ENCODE measurements at places on chromosomes 6 and 20. TPM values are rescaled to one million over a fixed set of nuclear protein-coding genes. Genes with fewer than 3 reads are reported as not detected.

- DNase-seq, result peak; percentile 67
These were observed 538 bp upstream of the GRM1 start for GRCh38 chr6:146028252-146028795.

GRCh38 chr6:149028767-149029405 is 282.1 kb downstream of the UST start:
- DNase-seq, result peak; percentile 78

GRCh38 chr6:22027040-22027725 is 269.7 kb downstream of the PRL start:
- DNase-seq, result no peak

DNA sequence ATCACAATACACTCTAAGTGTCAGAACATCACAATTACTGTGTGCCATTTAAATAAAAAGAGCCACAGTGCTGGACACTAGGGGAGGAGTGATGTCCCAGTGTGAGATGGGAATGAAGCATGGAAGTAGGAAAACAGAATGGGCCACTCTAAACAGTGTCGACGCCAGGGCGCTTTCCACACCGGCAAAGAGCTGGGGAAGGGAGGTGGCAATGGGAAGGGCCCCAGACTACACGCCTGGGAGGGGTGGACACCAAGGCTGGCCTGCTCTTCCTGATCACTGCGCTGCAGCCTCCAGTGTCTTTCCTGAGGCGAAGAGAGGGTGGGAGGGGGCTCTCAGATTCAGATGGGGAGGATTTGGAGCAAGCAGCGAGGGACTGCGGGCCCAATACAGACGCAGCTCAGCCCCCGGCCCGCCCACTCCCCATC is 75.9 kb downstream of the ERMARD start:
- DNase-seq, result no peak

GRCh38 chr6:161369339-161369738 is 95.5 kb upstream of the AGPAT4 start:
- no peak for DNase-seq

EYA2 gene
- 0.83 TPM for polyA plus RNA-seq

GRCh38 chr6:41449399-41450245 is 96.6 kb upstream of the FOXP4 start:
- DNase-seq, result no peak

BMP7 gene
- 84.2 TPM for polyA plus RNA-seq

DNA sequence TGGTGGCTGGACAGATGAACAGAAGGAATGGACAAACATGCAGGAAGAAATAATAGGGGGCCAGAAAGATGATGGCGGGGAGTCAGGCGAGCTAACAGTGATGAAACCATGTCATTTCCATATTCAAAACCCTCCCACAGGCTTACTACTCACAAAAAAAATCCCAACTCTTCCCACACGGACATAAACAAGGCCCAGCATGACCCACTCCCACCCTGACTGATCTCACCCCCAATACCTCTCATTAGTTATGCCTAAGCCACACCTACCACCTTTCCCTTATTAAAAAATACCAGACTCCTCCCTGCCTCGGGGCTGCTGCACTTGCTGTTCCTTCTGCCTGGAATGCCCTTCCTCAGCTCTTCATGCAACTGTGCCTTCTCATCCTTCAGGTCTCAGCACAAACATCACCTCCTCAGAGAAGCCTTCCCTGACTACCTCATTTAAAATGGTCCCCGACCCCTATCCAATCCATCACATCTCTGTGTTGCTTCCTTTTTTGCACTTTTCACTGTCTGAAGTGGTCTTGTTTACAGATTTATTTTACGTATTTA is 145.8 kb downstream of the PREX1 start:
- no peak for DNase-seq

BHLHE23 gene
- polyA plus RNA-seq, result not detected

DNA sequence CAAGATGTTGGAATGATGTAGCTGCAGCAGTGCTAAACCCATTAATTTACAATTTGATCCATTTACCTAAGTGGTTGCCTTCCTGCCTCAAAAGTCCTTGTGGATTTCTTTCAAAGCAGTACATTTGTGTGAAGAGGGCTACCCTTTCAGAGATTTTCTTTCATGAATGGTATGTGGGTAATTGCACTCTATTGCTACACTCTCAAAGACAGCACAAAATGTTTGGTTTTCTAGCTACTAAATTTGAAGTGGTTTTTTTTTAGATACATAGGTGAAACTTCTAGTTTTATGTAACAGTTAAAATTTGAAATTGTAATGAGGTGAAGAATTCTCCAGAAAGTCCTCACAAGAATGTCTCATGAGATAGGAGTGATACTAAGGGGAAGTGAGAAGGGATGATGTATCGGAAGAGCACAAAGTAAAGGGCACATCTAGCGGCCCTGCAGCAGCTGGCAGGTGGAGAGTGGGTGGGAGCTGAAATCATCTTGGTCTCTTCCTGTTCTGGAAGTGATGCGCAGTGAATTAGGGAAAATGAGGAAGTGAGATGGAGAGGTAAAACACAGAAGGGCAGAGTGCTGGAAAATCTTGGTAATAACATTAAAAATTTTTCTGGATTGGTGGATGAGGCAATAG is 236.8 kb upstream of the MAN1A1 start:
- DNase-seq, result no peak

DNA sequence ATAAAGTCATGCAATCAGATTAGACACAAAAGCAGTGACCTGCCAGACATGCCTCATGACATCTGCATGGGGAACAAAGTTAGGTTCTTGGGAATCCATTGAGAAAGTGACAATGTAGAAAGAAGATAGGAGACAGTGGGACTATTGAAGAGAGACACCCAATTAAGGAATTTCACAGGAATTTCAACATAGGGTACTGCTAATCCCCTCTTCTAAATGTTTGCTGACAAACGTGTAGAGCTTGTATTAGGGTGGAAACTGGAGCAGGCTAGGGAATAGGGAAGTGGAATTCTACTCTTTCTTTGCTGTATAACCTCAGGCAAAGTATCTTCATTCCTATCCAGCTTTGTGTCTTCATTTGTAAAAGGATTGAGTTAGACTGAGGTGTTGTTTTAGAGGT is 409.4 kb upstream of the SASH1 start:
- DNase-seq, result no peak

C6orf52 gene
- polyA plus RNA-seq, result 4.9 TPM

DNA sequence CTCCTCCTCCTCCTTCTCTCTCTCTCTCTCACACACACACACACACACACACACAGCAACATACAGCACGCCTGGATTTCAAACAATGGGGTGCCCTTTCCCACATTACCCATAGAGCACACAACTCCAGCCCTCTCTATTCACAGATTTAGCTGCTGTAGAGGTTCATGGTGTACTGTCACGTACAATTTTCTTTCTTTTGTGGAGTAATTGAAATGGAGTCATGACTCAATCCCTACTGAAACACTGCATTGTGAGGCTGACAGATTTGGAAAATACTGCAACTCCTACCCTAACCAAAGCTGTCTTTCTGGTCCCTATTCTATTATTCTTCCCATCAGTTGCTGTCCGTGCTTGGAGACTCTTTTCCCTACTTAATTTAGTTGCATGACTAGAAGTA is 166.9 kb downstream of the EDN1 start:
- DNase-seq, result no peak

DNA sequence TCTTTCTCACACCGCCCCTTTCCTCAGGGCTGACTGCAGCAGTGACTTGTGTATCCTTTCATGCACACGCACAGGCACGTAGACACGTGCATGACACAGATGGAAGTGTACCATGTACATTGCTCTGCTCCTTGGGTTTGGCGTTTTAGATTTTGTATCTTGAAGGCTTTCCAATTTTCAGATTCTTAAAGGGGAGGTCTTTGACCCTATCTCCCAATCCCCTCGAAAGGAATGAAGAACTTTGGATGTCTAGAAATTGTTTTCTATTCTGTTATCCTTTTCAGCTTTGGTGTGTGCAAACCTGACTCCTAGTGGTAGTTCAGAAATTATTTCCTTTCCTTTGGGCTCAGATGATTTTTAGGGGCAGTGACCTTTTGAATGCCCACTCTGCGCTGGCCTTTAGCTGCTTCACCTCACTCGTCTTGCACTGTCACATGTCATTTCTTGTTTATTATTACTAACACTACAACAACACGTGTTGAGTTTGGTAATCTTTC is 63.0 kb downstream of the HIVEP1 start:
- no peak for DNase-seq

SPEF1 gene
- polyA plus RNA-seq, result 1.3 TPM

DNA sequence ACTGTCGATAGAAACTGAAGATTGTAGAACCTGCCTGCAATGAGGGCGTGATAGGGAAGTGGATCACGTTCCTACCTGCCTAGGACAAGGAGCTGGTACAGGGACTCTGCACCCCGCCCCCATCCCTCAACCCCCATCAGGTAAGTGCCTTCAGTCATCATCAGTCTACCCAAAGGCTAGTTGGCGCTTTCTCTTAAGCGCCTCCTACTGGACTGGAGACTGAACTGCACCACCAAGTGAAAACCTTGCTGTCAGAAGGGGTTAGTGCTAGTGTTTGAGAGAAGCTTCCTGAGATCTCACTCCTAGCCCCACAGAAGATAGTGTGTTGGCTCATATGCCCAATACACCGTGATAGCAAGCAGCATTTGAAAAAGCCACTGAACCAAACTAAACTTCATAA is 706.5 kb upstream of the MAN1A1 start:
- no peak for DNase-seq

KCNQ5 gene
- 0.20 TPM for polyA plus RNA-seq

GRCh38 chr6:122751326-122751725 is 28.2 kb upstream of the FABP7 start:
- no peak for DNase-seq

All from right renal cortex interstitium (tissue), 3 donors.